ENCODE measurements at places on chromosomes 5 and 9.

DNA sequence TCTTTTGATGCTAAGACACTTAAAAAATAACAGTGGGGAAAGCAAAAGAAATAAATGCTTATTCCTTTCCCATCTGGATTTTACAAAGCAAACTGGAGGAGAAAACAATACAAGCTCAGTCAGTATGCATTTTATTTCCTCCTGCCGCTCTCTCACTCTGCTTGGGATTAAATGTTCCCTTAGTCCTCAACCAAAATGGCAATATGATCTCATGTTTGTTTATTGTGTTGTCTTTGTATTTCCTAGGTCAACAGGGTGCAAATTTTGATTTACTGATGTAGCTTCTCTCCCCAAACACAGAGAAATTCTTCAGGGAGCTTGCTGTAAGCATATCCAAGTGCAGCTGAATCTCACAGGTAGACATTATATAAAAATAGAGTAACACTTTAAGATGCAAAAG is 92.1 kb upstream of the ERBIN start:
- DNase-seq, result no peak

DNA sequence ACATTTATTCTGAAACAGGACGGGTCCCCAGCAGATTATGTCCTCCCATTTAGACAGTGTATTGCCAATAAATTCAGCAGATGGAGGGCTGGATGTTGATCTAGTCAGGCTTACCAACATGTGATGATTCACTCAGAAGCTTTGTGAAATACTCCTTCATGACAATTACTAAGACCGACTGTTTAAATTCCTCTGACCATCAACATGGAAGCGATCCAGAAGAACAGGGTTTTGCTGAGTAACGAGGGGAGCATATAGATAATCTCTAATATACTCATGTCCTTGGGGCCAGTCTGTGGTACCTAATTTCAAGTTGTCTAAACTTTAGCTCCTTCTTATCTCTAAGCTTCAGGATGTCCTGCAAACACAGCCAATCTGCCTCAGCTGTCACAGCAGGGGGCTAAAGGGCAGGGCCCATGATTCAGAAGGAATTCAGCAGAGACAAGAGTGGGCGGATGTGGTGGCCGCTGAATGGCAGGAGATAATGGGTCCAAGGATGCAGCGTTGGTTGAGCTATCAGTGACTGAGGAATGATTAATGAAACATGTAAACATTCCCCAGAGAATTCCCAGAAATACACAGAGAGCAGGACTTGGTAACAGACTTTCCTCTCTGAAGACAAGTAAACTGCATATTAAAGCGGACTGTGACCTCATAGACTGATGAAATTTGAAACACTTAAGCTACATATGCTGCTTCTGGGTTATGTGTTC is 109.4 kb downstream of the ANKRD55 start:
- no peak for DNase-seq

DNA sequence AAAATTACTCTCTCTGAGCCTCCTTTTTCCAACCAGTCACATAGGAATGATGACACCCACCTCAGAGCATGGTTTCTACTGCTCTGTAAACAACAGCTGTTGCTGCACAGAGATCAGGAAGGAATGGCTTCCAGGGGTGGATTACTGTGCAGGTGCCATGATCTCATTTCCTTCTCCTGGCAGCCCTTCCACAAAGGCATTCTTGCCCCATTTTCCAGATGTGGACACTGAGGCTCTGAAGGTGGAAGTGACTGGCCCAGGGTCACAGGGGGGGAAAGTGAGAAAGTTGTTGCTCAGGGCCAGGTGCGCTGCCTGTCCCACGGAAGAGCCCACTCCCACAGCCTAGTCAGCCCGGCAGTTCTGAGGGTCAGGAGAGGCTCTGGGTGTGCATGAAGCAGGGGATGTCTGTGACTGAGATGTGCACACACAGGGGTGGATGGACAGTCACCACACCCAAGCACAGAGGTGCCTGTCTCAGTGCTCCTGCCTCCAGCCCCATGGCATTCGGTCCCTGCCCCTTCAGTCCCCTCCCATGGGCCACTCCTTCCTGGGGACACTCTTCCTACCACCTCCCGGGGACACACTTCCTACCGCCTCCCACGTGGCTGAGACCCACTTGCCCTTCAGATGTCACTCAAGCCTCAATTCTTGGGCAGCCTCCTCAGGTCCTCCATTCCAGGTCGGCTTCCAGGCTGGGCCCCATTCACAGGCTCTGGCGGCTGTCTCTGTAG is 17.0 kb downstream of the FGFR4 start:
- DNase-seq, result no peak

DNA sequence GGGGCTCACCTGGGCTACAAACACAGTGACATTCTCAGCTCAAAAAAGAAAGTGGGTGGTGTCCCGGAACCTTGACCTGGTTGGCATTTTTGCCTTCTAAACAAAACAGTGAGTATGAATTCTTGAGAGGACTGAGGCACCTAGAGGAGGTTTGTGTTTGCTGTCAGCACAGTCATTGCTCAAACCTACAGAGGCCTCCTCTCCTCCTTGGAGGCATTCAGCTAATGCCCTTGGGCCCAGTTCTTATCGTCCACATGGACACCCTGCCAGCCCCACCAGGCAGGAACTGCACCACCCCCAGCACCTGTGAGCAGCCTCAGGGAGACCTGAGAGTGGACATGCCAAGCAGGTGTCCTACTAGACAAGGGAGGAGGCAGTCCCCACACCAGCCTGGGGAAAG is 156.7 kb downstream of the SYK start:
- no peak for DNase-seq

DNA sequence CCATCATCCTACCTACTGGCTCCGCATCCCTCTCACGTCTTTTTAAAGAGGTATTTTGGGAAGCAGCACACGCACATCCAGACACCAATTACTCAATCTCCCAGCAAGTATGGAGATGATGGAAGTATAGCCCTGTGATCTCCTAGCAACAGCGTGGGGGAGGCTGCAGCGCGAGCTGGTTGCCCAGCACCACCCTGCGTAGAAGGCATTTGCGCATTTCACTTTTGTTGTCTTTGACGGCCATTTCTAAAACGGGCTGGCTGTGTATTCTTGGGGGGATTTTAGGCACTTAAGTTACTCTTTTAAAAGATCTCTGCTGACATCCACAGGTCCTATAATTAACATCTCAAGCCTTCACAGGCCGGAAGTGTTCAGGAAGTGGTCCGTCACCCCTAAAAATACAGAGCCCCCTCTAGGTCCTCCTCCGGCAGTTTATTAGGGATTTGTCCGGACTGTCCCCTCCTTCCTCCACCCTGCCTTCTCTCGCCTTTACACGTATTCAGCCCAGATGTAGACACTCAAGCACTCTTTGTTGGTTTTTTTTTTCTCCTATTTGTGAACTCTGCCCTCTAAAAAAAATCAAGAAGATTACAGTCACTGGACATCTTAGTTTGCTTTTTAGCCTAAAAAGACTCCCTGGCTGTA is 371.4 kb downstream of the NTRK2 start:
- peak; percentile 96 for DNase-seq

DNA sequence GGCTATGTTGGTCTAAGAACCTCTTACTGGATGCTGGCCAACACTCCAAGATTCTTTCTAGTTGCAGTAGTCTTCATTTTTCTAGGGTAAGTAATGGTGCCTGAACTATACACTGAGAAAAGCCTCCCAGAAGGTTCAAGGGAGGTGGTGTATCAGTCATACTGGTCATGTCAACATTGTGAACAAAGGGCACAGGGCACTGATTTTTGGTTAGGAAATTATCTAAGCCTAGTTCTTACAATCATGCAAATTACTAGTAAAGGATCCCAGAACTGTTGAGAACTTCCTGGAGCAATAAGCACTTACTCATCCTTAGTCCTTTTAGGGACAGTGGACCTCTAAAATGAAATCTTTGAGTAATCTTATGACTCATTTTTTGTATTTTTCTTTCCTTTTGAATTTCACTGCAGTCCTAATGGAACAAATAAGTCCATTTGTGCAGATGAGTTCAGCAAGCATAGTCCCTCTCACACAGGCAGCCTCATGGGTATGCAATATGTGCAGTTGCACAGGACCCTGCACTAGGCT is 21.1 kb upstream of the CDC42SE2 start:
- no peak for DNase-seq

DNA sequence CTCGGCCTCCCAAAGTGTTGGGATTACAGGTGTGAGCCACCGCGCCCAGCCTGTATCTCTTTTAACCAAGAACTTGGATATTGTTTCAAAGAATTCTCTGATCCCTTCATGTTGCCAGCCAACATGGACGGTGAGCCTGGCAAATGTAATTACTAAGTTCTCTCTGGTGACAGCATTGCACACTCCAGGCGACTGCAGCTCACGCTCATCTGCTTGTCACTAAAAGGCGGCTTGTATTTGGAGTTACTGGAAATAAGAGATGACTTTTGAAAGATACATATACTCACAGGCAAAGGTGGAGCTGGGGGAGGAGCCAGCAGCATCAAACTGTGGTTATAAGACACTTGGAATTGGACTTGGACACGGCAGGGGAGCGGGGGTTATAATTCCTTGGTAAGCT is 172.3 kb downstream of the SLIT3 start:
- no peak for DNase-seq

GRCh38 chr5:143176048-143176447 is 227.4 kb downstream of the NR3C1 start:
- DNase-seq, result no peak

Measured in posterior cingulate gyrus (tissue), 11 donors.